ENCODE measurements at places on chromosomes 2 and 18.

GRCh38 chr2:14752295-14752694 is 119.8 kb downstream of the LRATD1 start:
- no peak for DNase-seq

GRCh38 chr2:196018037-196018436 is 50.6 kb downstream of the DNAH7 start:
- no peak for DNase-seq

GRCh38 chr18:58114766-58115165 is 70.7 kb downstream of the NEDD4L start:
- no peak for DNase-seq

GRCh38 chr2:74033375-74033774 is 48.7 kb downstream of the TET3 start:
- DNase-seq: no peak

- DNase-seq: peak; percentile 87
Measured at GRCh38 chr2:241443486-241444223, 64.7 kb downstream of the STK25 start.

GRCh38 chr18:66393463-66393862 is 210.4 kb downstream of the CDH19 start:
- DNase-seq: no peak

GRCh38 chr18:74972354-74972753 is 236.6 kb downstream of the PTGR3 start:
- no peak for DNase-seq

DNA sequence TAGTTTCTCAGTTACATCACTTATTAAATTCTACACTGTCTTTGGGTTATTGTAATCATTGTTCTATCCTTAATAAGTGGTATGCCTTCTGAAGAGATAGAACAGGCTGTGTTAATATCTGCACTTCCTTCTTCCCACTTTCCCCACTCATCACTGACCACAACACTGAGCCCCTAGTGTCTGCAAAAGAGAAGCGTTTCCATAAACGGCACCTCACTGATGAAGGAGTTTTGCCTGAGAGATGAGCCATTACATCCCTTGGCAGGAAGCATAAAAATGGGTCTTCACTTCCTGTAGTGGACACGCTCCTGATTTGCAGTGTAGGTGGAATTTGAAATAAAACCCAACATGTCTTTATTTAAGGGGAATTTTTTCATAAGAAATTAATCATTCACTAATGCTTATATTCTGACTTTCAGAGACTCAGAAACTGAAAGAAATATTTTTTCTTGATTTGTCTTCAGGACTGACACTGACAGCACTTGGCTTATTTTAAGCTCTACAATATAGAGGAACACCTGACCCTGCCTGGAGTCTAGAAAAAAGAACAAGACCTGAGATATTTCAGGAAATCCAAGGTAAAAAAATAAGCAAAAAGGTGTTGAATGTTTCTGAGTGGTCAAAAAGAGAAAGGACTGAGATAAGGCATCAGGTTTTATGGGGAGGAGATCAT is 275.3 kb downstream of the RAD51AP2 start:
- no peak for DNase-seq

DNA sequence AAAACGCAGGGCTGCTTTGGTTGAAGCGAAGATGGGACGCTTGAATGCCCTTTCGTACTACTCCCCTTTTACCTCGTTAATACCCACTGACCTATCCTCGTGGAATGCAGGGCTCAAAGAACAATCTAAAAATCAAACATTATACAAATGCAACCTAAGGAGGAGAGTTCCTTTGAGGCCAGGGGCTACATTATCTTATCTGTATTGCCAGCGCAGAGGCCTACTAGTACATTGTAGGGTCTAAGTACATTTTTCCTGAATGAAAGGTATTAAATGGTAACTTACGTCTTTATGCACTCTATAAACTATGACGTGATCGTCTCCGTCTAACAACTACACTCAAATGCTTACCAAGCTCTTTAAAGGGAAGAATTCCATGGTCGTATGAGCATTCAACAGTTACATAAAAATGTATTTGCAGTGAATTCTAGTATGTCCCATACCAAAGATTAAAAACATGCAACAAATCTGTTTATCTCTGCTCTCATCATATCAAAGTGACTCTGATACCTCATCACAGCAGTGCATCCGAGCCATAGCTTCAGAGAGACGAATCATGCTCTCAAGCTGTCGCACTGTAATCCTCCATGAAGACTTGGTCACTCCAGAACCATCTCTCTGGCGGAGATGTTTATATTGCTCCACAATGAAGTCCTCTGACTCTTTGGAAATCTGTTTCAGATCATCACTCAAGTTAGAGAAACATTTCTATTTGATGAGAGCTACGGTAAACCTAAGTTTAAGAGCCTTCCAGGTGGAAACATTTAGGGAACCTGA is 14.1 kb upstream of the LCT start:
- no peak for DNase-seq

DNA sequence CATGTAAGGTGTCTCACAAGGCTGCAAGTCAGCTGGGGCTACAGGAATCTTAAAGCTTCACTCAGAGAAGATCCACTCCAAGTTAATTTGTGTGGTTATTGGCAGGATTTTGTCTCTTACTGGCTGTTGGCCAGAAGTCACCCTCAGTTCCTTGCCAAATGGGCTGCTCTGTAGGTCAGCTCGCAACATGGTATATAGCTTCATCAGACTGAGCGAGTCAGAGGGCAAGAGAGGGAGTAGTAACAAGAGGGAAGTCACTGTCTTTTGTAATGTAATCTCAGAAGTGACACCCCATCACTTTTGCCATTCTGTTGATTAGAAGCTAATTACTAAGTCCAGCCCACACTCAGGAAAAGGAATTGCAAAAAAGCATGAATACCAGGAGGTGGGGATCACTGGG is 119.5 kb downstream of the LRRTM1 start:
- no peak for DNase-seq

DNA sequence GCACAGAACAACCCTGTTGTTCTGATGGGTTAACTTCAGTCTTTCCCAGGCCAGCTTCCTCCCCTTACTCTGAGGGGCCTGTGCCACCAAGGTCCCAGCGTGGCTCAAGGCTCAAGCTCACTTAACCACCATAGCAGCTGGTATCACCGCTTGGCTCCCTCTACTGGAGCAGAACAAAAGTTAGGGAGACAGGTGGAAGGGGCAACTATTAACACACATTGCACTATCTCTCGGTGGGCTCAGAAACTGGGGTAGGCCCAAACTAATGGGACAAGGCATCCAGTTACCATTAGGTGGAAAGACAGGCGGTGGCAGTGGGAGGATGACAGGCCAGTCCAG is 88.7 kb upstream of the ATL2 start:
- peak; percentile 69 for DNase-seq

GRCh38 chr2:230594286-230594840 is 118.3 kb upstream of the CAB39 start:
- no peak for DNase-seq
